CD14-positive monocyte (primary cell): ENCODE measurements at places on chromosomes 1 and 21.

DNA sequence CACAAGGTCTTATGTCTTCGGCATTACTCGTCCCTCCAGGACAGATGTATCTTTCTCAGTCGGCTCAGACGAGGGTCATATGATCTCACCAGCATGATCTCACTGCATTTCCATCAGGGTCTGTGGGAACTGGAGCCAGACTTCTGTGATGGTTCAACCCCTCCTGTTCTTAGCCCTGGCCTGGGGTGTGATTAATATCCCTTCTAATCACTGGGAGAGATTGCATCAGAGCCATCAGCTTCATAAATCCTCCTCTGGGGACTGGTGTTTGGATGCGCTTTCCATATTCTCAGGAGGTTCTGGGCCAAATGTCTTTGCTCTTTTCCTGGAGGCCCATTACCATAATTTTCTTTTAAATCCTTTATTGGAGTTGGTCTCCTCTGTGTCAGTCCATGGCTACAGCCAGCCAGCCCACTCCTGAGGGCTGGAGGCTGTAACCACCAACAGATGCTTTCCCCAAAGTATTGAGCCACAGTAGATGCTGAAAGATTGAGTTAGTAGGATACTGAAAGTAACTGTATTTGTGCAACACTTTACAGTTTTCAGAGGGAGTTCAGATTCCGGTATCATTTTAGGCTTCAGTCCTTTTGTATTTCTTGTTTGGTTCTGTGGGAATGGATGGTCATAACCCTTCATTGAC lies 20.0 kb downstream of the CACNA1E start:
- DNase-seq: no peak

DNA sequence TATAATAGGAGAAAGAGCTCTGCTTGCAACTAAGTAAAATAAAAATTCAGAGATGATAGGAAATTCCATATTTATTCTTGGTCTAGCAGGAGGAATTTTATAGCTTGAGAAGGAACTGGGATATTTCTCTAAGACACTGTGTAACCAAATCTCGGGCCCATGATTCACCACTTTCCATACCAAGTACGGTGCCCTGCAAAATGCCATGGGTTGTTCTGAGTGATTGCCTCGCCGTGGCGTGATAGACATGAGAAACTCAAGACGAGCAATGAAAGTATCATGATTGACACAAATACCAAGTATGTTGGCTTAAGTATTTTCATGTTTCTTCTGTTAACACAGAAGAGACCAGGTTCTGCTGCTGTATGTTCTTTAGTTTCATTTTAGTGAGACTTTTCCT lies 167.2 kb downstream of the LMO4 start:
- DNase-seq: no peak

- DNase-seq: no peak
Observed at GRCh38 chr21:33076600-33077329, 6.8 kb downstream of the OLIG1 start.

GRCh38 chr1:56452027-56453011 lies 127.0 kb downstream of the PLPP3 start:
- no peak for DNase-seq

DNA sequence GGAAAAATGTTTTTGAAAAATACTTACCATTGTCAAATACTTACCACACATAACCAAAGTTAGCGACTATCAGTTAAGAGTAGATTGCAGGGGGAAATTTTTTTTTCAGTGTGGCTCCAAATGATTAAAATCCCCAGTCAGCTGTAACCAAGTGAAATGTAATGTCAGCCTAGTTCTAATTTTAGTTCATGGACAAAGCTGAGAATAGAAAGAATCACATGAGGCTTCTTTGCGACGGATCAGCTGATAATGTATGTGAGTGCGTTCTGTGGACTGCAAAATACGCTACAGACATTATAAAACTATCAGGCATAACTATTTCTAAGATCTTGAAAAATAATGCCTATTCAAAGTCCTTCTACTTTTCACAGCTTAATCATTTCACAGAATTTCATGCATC lies at the start of gene LRRC39:
Gene LRRC39 (minus strand): TSS at position 166 of the 400 bp plus-strand sequence. CDS start 9,740 bp downstream, outside the sequence.
- no peak for DNase-seq

GRCh38 chr1:180135535-180135934 lies 19.1 kb upstream of the QSOX1 start:
- DNase-seq: no peak

DNA sequence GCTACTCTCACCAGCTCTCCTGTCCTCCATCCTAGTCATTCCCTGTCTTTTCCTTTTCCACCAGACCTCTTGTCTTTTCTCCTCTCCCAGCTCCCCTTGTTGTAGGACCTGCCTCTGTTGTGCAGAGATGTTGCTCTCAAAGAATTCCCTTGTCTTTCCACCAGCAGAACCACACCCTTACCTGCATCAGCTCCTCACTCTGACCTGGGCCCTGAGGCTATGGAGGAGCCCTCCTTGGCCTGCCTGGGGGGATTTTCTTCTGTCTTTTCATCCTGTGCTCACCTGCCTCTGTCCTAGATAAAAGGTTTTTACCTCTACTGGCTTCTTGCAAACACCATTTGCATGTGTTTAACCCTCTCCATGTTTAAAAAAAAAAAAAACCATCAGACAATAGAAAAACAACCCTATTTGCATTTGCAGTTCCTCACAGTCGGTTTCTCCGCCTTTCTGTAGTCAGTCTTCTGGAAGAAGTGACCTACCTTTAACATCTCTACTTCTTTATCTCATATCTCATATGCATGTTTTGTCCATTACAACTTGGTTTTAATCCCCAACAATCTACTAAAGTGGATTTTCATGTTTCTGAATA lies 12.1 kb downstream of the FCRL5 start:
- DNase-seq: no peak

- no peak for DNase-seq
Observed at GRCh38 chr1:174666248-174666647, 218.5 kb downstream of the GPR52 start.

DNA sequence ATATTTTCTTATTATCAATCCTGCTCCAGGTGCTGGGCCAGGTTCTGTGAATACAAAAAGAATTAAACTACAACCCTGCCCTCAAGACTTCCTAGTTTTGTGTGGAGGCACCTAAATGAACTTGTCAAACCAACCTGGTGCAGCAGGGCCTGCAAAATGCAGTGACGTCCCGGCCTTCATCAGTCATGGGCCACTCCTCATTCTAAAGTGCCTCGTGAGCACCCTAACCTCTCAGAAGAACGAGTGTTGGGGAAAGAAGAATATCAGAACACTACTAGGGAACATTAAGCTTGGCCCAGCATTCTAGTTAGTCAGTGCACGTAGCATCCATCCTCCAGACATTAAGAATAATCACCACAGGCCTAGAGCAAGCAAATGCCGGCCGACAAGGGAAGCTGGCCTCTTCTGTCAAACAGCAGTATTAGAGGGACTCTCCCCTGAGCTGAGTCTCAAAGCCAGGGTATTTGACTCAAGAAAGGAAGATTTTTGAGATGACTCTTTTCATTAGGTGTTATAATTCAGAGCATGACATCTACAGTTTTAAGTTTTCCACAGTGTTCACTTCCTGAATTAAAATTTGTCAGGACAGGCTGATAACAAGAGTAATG lies 137.9 kb downstream of the SLC45A1 start:
- DNase-seq: no peak

- DNase-seq: no peak
Observed at GRCh38 chr1:31747304-31747703, 16.8 kb downstream of the ADGRB2 start.

GRCh38 chr1:196121181-196121580 lies 487.1 kb downstream of the KCNT2 start:
- no peak for DNase-seq

DNA sequence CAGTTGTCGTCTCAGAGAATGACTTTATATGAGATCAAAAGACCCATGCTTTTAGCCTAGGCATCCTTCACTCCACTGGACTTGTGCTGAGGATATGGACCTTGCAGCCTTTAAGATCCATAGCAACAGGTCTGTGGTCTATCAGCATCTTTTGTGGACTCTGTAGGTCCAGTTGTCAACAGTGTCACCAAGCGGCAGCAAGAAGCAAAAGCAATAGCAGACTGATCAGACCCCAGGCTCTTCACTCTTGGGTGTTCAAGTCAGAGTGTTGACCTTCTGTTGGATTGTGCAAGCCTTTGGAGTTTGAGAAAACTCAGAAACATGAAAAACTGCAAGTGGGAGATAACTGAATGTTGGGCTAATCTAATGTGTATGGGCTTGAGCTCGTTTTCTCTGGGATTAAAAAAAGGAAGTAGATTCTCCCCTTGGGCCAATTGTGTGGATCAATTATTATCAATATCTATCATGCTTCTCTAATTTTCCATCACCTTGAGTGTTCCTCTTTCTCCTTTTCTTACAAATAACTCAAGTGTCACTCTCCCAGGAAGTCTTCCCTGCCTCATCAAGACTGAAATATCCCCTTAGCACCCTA lies 144.2 kb downstream of the LYPLAL1 start:
- DNase-seq: no peak

DNA sequence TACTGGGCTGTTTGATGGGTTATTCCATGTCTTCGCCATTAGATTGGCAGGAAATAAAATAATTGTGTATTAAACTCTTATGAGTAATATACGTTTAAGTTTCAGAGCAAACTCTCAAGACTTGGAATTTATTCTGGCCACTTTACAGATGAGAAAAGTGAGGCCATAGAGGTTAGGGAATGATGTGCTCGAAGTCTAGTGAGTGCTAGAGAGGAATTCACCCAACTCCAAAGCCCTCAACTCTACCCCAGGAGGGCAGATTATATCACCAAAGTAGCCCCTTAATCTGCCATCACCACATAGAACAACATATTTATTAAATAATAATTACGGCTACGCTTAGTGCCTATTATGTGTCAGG lies 440 bp upstream of the MUL1 start:
- no peak for DNase-seq

- no peak for DNase-seq
Observed at GRCh38 chr1:77847621-77848080, 40.8 kb upstream of the NEXN start.

GRCh38 chr21:26391166-26391565 lies 181.9 kb downstream of the CYYR1 start:
- no peak for DNase-seq

GRCh38 chr1:31745096-31745945 lies 18.8 kb downstream of the ADGRB2 start:
- DNase-seq: peak; percentile 21

DNA sequence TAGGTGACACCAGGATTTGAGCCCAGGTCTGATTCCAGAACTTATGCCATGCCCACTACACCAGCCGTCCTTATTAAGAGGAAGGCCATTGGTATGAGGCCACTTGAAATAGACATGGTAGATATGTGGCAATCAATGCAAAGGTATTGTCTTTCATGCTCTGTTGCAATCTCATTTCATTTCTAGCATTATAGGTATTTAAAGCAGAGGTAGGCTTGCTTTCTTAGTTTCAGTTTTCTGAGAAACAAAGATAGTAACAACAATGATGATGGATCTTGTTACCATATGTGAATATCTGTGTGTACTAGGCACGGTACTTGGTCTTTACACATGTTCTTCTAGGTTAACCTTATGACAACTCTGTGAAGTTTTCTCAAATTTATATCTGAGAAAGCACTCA lies 113.1 kb downstream of the FGGY start:
- DNase-seq: no peak

DNA sequence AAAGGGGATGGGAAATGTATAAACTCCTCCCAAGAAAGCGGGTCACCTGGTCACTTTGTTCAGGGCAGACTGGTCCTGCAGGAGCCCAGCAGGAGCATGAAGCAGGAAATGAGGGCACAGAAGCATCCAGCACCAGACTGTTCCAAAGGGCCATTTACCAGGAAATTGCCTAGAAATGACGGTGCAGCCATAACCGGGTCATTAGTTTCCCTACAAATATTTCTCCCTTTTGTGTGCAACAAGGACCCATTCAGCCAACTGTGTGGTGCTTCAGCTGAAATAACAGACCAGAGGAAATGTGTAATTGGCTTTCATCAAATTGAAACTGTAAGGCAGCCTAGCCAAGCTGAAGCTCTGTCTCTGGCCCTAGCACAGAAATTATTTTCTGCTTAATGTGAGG lies 7.6 kb upstream of the CTTNBP2NL start:
- DNase-seq: no peak

DNA sequence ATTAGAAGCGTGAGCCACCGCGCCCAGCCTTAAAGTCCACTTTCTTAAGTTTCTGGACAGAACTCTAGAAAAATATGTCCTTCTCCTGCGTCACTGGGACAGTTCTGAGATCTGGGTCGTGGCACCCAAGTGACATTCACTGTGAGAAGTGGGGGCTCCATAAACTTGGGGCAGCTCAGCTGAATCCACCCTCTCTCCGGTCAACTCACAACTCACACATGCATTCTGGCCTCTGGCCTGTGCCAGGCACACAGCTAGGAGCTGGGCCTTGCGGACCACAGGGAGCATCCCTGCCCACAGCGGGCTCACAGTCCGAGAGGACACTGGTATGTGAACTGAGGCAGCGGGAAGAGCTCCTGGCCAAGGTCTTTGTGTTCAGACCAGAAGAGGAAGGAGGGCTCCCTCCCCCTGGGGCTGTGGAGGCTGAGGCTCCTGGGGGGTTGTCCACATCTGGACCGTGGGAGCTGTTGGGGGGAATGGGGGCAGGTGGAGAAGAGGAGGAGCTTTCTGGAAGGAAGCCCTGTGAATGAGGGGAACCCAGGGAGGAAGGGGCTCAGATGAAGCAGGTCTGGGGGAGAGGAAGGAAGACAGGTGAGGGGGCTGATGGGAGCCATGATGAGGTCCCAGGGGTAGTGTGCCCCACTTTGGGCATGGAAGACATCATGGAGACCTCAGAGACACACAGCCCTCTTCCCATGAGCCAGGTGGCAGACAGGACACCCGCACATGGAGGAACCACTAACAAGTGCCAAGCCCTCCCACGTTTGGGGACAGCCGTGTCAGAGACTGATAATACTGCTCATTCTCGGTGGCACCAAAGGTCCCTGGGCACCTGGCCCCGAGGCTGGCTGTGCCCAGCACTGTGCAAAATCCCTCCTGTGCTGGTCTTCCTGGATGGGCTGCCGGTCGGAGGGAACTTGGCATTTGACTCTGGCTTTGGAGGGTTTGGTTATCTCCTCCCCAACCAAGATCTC lies 191.0 kb upstream of the VAMP3 start:
- no peak for DNase-seq

- DNase-seq: no peak
Observed at GRCh38 chr1:53769780-53770179, 30.8 kb upstream of the GLIS1 start.

- DNase-seq: no peak
Observed at GRCh38 chr1:209199822-209200221, 383.7 kb upstream of the CAMK1G start.

DNA sequence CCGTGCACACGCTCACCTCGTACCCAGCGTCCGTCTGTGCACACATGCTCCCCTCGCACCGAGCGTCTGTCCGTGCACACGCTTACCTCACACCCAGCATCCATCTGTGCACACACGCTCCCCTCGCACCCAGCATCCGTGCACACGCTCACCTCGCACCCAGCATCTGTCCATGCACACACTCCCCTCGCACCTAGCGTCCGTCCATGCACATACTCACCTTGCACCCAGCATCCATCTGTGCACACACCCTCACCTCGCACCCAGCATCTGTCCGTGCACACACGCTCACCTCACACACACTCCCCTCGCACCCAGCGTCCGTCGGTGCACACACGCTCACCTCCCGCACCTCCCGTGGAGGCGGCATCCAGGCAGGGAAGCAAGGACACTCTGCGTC lies 24.4 kb upstream of the COL18A1 start:
- no peak for DNase-seq
